Activated CD8-positive, alpha-beta T cell treated with anti-CD3 and anti-CD28 coated beads for 36 hours (primary cell): ENCODE measurements at places on chromosomes 5 and 9. TPM values are rescaled to one million over a fixed set of nuclear protein-coding genes. Genes with fewer than 3 reads are reported as not detected.

- DNase-seq, result peak; percentile 43
These were observed 62.3 kb downstream of the LHFPL2 start for GRCh38 chr5:78586251-78586650.

- DNase-seq, result no peak
These were observed 385.3 kb upstream of the IRX4 start for GRCh38 chr5:2267991-2268390.

DNA sequence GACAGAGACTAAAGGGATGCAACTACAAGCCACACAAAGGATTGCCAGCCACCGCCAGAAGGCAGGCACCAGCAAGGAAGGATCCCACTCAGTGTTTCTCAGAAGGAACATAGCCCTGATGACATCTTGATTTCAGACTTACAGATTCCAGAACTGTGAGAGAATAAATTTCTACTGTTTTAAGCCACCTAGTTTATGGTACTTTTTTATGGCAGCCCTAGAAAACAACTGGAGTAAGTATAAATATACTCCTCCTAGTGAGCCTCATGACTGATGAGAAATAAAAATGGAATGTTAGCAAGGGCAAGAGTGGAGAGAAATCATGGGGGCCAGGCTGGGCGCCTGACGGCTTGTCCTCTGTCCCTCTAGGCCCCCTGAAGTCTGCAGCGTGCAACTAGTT lies 307.3 kb downstream of the PIK3R1 start:
- DNase-seq, result no peak

The S100Z gene
- total RNA-seq, result 0.36 TPM

DNA sequence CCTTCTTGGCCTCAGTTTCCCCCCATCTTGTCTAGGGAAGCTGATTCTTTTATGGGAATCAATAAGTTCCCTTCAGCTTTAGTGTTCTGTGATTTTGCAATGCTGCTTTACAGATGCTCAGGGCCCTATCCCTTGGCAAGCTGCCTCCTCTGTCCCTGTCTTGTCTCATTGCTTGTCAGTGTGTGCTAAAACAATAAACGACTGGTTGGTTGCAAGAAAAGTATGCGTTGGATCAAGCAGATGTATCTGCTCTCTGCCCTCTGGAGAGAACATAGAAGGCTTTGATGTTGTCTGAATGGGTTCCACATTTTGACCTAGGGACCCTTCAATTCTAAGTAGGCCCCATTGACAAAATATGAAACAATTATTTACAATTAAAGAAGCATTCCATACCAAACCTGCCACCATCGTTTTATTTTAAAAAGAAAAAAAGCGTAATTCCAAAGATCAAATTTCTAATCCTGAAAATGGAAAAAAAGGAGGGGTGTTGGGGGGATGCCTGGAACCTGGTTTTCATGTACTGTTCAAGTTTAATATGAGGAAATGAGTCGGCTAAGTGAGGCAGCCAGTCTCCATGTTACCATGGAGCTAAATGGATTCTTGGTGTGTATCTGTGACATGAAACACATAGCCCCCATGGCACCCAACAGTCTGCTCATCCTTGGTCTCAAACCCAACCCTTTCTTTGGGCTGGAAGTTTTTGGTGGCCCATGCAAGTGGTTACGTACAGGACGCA lies 31.2 kb upstream of the TARS1 start:
- no peak for DNase-seq

The GRIA1 gene
- not detected for total RNA-seq

The COL23A1 gene
- total RNA-seq, result 0.11 TPM

The FOXD4 gene
- total RNA-seq, result not detected

DNA sequence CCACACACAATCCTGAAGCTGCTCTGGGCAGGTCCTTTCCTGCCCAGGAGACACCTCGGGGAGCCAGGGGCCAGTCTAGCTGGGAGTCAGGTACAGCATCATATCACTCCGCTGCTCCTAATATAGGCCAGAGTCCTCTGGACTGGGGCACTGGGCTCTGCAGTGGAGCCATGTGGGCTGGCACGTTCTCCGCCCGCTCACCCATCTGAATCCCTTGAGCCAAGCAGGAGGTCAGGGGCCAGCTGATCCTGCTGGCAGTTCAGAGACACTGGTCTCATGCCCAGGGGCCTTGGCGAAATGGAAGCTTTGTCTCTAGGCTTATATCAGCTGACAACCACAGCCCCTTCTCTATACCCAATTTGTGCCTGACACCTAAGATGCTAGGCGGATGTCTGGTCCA lies 9.3 kb upstream of the CORO2A start:
- DNase-seq, result no peak

- DNase-seq, result no peak
These were observed 194.8 kb downstream of the SPOCK1 start for GRCh38 chr5:137304226-137304874.

GRCh38 chr9:113538701-113539430 lies 75.3 kb downstream of the RGS3 start:
- DNase-seq, result no peak

DNA sequence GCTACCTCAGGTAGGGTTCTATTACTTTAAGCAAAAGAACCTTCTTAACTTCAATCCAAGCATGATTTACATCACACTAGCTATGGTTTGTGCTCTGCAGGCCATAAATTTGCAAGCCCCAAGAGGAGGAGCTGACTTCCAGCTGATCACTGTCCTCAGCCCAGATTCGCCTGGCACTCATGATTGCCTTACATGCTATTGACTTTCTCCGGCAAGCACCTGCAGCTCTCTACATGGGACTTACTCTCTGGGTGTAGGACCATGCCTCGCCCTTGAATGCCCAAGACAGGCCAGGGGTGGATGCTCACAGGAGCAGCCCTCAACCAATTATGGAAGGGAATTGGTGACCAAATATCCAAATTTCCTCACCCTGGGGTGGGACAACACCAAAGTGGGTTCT lies 99.8 kb downstream of the ESM1 start:
- no peak for DNase-seq

GRCh38 chr9:13387734-13388067 lies 108.2 kb upstream of the MPDZ start:
- no peak for DNase-seq

The PAPPA gene
- total RNA-seq, result not detected

The PCDHGA6 gene
- not detected for total RNA-seq

DNA sequence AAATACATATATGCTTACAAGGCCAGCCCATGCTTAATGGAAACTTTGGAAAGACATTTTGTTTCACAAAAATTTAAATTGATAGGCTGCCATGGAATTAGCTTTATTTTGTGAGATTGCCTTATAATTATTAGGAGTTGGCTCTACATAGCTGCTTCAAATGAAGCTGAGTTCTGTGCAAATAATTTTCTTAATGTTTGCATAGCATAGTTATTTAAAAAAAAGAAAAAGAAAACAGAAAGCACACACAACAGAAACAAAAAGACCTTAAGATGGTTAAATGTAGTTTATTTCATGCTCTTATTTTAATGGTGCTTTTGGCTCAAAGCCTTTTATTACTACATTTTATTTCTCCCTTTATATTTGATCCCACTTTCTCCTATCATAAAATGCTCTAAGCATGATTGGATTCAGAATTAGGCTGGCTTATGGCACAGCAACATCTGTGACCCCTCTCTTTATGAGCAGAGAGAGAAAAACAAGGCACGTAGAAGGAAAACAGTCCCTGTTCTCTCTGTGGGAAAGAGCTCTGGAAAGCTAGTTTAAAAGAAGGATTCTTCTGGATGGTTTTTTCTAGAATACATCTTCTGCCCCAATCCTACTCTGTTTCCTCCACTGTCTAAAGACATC lies 530.5 kb downstream of the NTRK2 start:
- no peak for DNase-seq

The GHR gene
- not detected for total RNA-seq

DNA sequence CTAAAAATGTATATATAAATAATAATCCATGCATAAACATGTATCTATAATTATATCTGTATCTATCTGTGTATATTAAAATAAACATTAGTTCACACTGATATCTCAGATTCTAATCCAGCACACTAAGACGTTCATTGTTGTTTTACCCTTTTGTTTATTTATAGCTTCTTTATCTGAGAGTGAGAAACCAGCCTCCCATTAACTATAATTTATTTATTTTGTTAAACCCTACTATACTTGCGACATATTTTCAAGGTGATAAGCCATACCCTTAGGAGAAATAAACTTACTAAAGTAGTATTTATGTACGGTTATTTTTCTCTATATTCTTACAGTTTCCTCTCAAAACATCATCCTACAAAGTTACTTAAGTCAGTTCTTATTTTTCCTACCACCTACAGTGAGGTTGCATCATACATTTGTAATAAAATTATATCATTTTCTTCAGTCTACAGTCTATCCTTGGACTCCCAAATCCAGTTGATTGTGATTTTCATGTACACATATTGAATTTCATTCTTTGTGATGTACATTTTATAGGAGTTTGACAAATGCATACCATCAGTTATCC lies 726.4 kb upstream of the FAM174A start:
- no peak for DNase-seq

DNA sequence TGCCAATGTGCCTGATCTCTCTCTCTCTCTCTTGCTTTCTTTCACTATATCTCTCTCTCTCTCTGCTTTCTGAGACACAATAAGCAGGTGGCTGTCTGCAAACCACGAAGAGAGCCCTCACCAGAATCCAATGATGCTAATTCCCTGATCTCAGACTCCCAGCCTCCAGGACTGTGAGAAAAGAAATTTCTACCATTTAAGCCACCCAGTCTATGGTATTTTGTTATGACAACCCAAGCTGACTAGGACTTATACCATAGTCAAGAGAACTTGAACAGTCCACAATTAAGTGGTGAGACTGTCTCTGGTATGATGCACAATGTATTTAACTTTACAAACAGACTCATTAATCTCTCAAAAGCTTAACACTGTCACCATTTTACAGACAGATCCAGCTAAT lies 67.0 kb downstream of the NFIB start:
- no peak for DNase-seq

GRCh38 chr5:60437308-60437707 lies 262.7 kb downstream of the DEPDC1B start:
- DNase-seq, result no peak

- no peak for DNase-seq
These were observed 162.5 kb downstream of the HCN1 start for GRCh38 chr5:45533663-45534062.

GRCh38 chr5:107849118-107849517 lies 178.4 kb upstream of the EFNA5 start:
- DNase-seq, result no peak

DNA sequence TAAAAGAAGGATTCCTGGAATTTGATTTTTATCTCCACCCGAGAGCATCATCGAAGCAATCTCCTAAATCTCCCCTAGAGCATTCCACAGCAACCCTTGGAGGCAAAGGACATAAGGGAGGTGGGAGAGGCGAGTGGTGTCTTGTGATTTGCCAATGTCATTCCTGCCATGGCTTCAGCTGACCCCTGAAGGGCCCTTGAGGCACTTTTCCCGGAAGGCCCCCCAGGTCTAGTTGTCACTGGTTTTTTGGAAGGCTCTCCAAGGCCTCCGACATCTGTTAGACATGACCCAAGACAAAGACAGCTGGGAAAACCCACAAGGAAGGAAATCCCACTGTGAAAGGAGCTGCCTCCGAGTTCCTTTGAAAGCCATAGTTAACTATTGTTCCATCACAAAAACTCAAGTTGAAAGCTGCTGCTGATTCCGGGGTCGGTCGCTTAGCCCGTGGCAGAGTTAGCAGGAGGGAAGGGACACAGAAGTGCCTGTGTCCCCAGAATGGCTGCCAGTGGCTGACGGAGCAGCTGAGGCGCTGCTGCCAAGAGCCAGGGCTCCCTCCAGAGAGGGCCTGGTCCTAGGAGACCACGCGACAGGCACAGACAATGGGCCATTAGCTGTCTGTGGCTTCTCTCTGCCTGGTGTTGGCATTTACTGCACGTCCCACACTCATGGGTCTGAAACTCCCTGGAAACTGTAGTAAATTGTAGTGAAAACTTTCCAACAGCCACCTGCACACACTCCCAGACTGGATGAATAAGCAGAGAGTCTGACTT lies 24.4 kb upstream of the TRIO start:
- no peak for DNase-seq

DNA sequence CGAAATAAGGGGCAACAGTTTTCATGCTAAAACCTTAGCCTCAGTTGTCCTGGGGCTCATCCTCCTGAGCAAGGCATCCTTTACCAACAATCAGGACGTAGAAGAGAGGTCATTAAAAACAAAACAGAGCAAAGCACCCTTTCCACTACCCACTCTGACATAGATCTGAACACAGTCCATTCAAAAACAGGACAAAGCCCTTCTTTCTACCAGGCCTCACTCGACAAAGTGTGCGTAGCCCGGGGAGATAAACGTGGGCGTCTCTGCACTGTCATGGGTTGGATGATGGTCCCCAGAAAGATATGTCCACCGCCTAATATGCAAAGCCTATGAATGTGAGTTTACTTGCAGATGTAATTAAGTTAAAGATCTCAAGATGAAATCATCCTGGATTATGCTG lies 60.6 kb upstream of the TAS2R1 start:
- no peak for DNase-seq

DNA sequence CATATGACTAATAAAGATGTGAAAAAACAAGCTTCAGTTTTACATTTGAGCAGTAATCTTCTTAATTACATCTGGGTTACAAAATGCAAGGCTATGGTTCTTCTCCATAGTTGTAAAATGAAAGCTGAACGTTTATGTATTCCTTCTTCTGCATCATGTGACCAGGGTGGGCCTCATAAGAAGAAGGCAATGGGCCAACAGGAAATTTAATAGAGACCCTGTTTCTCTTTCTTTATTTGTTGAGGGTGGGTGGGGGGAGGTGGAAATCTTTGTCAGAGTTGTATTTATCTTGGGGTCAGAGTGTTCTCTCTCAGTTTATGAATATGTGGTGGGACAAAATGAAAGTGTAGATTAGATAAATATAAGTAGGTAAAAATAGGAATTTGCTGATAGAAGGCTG lies 418.8 kb downstream of the TLE4 start:
- no peak for DNase-seq
